Esophagus muscularis mucosa (tissue), 4 donors: ENCODE measurements at places on chromosomes 1 and 21.
A peak's percentile ranks its signal among the peaks of the same experiment; 100 is the strongest.

DNA sequence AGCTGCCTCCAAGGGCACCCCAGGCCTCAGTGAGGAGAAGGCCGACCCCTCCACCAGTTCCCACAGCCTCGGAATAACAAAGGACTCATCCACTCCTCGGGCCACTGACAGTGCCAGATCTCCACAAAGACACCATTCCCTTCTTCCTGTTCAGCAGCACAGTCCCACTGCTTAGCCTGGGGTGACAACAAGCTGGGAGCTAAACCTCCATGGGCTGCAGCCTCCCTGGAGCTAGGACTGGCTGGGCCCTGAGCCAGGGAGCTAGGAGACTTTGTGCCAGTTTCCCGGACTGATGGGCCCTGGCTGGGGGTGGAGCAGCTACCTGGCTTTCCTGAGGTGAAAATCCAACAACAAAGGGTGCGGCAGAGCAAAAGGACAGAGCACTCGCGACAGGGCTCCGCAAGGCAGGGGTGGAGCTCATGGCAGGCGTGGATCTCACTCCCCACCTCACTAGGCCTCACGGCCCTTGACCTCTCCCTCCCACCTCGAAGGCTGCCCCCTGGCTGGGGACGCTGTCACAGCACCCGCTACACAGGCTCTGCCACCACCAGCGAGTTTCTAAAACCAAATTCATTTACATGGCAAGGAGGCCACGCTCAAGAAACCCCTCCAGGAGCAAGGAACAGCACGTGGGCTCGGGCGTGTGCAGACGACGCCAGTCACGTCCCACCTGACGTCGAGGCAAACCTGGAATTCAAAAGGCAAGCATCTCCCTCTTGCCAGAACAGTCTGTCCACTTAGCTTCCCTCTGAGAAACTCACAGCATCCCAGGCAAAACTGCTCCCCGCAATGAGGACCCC lies 13.8 kb downstream of the SLC35E2B start:
- peaks cover 11% of the 10 kb centered on the region for H3K4me1 ChIP-seq
- no peaks in the 10 kb centered on the region for H3K27me3 ChIP-seq
- H3K27ac ChIP-seq = no peak overlapping the region
- H3K36me3 ChIP-seq = peaks cover 4% of the 10 kb centered on the region
- no peak for DNase-seq

GRCh38 chr1:230174041-230174440 lies 107.0 kb downstream of the GALNT2 start:
- H3K27ac ChIP-seq = no peak overlapping the region
- peaks cover 72% of the 10 kb centered on the region for H3K4me1 ChIP-seq
- no peak for DNase-seq
- H3K27me3 ChIP-seq = no peaks in the 10 kb centered on the region
- no peak overlapping the region for H3K4me3 ChIP-seq
- H3K36me3 ChIP-seq = peaks cover 5% of the 10 kb centered on the region

- H3K4me1 ChIP-seq = peaks cover 10% of the 10 kb centered on the region
- no peaks in the 10 kb centered on the region for H3K27me3 ChIP-seq
- DNase-seq = no peak
- no peaks in the 10 kb centered on the region for H3K36me3 ChIP-seq
- H3K4me3 ChIP-seq = no peak overlapping the region
- H3K27ac ChIP-seq = no peak overlapping the region
Observed at GRCh38 chr1:6104631-6105030, 58.9 kb downstream of the KCNAB2 start.

DNA sequence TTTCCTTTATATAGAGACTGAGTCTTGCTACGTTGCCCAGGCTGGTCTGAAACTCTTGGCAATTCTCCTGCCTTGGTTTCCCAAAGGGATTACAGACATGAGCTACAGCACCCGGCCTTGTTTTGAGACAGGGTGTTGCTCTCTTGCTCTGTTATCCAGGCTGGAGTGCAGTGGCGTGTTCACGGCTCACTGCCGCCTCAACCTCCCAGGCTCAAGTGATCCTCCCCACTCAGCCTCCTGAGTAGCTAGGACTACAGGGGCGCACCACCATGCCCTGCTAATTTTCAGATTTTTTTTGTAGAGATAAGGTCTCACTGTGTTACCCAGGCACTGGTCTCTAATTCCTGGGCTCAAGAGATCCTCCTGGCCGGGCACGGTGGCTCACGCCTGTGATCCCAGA lies 14.8 kb downstream of the LCK start:
- H3K27me3 ChIP-seq = no peaks in the 10 kb centered on the region
- no peak for DNase-seq
- no peak overlapping the region for H3K27ac ChIP-seq
- no peak overlapping the region for H3K4me3 ChIP-seq

GRCh38 chr1:147245586-147246021 lies 3.1 kb downstream of the CHD1L start:
- H3K4me3 ChIP-seq = no peak overlapping the region
- H3K27me3 ChIP-seq = no peaks in the 10 kb centered on the region
- peak; percentile 21 for DNase-seq
- H3K36me3 ChIP-seq = no peaks in the 10 kb centered on the region
- H3K4me1 ChIP-seq = peaks cover 21% of the 10 kb centered on the region

GRCh38 chr1:23645338-23645737 lies 46.3 kb upstream of the RPL11 start:
- H3K27me3 ChIP-seq = no peaks in the 10 kb centered on the region
- H3K27ac ChIP-seq = no peak overlapping the region
- no peak for DNase-seq

DNA sequence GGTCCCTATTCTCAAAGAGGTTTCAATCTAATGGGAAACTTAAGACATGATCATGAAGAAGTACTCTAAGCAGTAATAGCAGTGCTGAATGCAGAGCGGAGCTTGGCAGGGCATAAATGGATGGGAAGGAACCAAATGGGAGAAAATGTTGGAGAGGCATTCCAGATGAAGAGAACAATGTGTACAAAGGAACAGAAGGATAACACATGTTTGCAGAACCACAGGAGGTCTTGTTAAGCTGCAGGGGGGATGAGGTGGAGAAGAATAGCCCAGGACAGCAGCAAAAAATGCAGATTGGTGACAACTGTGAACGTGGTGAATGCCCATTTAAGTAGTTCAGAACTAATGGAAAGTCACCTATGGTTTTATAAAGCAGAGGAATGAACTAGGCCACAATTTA lies 99.1 kb downstream of the ASTN1 start:
- no peaks in the 10 kb centered on the region for H3K36me3 ChIP-seq
- DNase-seq = no peak
- no peak overlapping the region for H3K4me3 ChIP-seq
- H3K27ac ChIP-seq = no peak overlapping the region
- peaks cover 10% of the 10 kb centered on the region for H3K4me1 ChIP-seq

DNA sequence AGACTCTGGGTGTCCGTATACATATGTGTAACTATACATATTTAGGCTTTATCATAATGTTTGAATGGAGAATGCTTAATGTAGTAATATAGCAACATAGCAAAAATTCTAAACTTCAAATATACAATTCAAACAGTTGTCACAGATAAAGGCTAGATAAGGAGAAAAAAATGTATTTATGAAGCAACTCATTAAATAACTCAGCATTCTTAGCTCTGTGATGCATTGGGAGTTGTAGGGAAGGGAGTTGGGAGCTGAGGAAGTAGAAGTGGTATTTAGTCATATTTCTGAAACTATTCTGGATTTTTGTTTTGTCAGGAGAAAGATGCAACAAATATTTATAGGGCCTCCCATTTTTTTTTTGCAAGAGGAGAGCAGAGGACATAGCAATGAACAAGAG lies 197.8 kb downstream of the PBX1 start:
- H3K4me1 ChIP-seq = peaks cover 75% of the 10 kb centered on the region
- no peak overlapping the region for H3K27ac ChIP-seq
- no peaks in the 10 kb centered on the region for H3K36me3 ChIP-seq
- no peak for DNase-seq
- H3K27me3 ChIP-seq = no peaks in the 10 kb centered on the region

DNA sequence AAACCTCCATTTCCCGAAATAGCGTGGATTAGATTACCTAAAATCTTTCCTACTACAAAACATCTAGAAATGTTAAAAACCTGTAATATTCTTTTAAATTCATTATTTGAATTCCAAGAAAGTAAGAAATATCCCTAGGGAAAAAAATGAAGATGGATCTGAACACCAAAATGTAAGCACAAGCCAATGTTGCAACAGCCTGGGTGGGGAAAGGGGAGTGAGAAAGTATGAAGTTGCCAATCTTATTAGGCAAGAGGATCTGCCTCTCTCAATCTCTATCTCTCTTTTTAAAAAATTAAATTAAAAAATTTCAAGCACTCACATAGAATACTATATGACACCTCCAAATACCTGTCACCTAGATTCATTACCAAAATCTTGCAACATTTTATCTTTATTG lies 74.9 kb upstream of the IRF2BP2 start:
- H3K27ac ChIP-seq = peak overlapping the region; percentile 82
- H3K4me3 ChIP-seq = no peak overlapping the region
- peak; percentile 83 for DNase-seq
- no peaks in the 10 kb centered on the region for H3K27me3 ChIP-seq
- H3K36me3 ChIP-seq = no peaks in the 10 kb centered on the region
- peaks cover 12% of the 10 kb centered on the region for H3K4me1 ChIP-seq

GRCh38 chr1:65150583-65151263 lies 2.7 kb downstream of the AK4 start:
- no peaks in the 10 kb centered on the region for H3K36me3 ChIP-seq
- peak overlapping the region; percentile 97 for H3K27ac ChIP-seq
- peaks cover 63% of the 10 kb centered on the region for H3K4me1 ChIP-seq
- H3K27me3 ChIP-seq = no peaks in the 10 kb centered on the region
- no peak for DNase-seq

- DNase-seq = no peak
- peaks cover under 1% of the 10 kb centered on the region for H3K4me1 ChIP-seq
- H3K36me3 ChIP-seq = peaks cover 32% of the 10 kb centered on the region
Observed at GRCh38 chr1:207059881-207060280, 6.8 kb downstream of the PFKFB2 start.

- no peaks in the 10 kb centered on the region for H3K4me1 ChIP-seq
- no peaks in the 10 kb centered on the region for H3K36me3 ChIP-seq
- no peak overlapping the region for H3K4me3 ChIP-seq
- no peak overlapping the region for H3K27ac ChIP-seq
- H3K27me3 ChIP-seq = no peaks in the 10 kb centered on the region
Observed at GRCh38 chr1:228318823-228319241, 87.8 kb downstream of the TRIM11 start.

- H3K27ac ChIP-seq = no peak overlapping the region
- no peaks in the 10 kb centered on the region for H3K36me3 ChIP-seq
- no peak for DNase-seq
- no peak overlapping the region for H3K4me3 ChIP-seq
Observed at GRCh38 chr1:39657402-39657801, 14.5 kb downstream of the NT5C1A start.

- no peak overlapping the region for H3K4me3 ChIP-seq
- no peaks in the 10 kb centered on the region for H3K27me3 ChIP-seq
Observed at GRCh38 chr1:10629091-10629815, 154.5 kb downstream of the PEX14 start.

- no peak overlapping the region for H3K4me3 ChIP-seq
- peaks cover 11% of the 10 kb centered on the region for H3K4me1 ChIP-seq
- peaks cover 34% of the 10 kb centered on the region for H3K27me3 ChIP-seq
- no peak overlapping the region for H3K27ac ChIP-seq
Observed at GRCh38 chr21:44450999-44451398, 4.3 kb upstream of the LRRC3 start.

GRCh38 chr1:161359291-161359690 lies 8.4 kb downstream of the CFAP126 start:
- H3K36me3 ChIP-seq = peaks cover 49% of the 10 kb centered on the region
- H3K4me3 ChIP-seq = no peak overlapping the region
- DNase-seq = no peak
- H3K27ac ChIP-seq = no peak overlapping the region
- no peaks in the 10 kb centered on the region for H3K27me3 ChIP-seq
